GM04503 (cell line): ENCODE measurements at places on chromosomes 4 and X.

GRCh38 chr4:153222707-153223426, 18.6 kb downstream of the TRIM2 start:
- no peak for DNase-seq

GRCh38 chrX:107675365-107675654, 47.0 kb downstream of the PRPS1 start:
- DNase-seq: no peak

DNA sequence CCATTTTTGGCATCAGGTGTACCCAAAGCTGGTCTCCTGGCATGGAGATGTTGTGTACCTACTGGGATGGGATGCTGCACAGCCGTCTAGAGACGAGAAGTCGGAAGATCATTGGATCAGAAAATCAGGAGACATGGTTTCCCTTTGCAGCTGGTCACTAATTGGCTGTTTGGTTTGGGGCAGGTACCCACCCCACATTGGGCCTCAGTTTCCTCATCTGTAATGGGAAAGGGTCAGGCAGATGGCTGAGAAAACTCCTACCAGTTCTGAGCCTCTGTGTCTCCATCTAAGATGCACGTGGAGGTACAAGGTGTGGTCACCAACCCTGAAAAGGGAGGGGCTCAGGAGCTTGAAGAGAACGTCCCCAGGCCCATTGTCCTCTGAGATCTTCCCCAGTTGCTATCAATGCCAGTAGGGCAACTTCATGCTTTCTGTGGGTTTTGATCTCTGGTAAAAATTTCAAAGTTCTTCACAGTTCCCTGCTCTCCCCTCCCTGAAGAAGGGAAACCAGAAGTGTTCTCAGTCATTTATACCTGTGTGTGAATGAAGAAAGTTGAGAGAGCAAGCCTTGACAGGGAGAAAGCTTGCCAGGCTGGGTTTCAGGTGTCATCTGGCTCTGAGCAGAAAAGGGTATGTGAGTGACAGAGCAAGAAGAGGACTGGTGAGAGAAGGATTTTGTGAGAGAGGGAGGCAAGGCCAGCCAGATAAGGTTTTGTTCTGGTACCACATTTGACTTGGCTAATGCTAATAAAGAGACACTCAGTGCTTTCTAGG, 15.1 kb downstream of the TSC22D3 start:
- DNase-seq: no peak

- DNase-seq: no peak
Observed at GRCh38 chr4:52873191-52873590, 11.1 kb downstream of the RASL11B start.

DNA sequence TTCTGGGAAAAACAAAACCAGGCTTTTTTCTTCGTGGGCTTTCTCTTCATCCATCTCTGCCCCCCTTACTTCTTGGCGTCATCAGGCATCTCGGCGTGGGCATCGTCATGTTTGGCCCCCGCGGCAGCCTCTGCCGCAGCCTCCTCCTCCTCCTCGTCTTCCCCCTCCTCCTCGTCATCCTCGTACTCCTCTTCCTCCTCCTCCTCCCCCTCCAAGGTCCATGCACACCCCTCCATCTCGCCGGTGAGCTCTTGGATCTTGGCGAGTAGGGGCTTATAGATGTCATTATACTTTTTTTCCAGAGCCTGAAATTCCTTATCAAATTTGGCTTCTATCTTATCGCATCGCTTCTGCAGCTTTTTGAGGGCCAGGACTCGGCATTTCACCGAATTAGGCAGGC, 488 bp downstream of the NAP1L5 start:
- DNase-seq: no peak

GRCh38 chr4:125011646-125012045, 299.1 kb upstream of the ANKRD50 start:
- no peak for DNase-seq

GRCh38 chr4:16992566-16993225, 94.3 kb upstream of the LDB2 start:
- no peak for DNase-seq

GRCh38 chrX:34371754-34372153, 239.6 kb upstream of the FAM47A start:
- DNase-seq: no peak

GRCh38 chr4:1371176-1372165, 24.5 kb downstream of the UVSSA start:
- no peak for DNase-seq

- DNase-seq: no peak
Observed at GRCh38 chr4:149426461-149426860, 389.2 kb downstream of the IQCM start.
